A375 (cell line): ENCODE measurements at places on chromosomes 1 and 21. TPM values are rescaled to one million over a fixed set of nuclear protein-coding genes. Genes with fewer than 3 reads are reported as not detected.

The HPCAL4 gene
- 0.11 and 0.19 TPM in 2 replicates for total RNA-seq

The KRTAP10-10 gene
- total RNA-seq = not detected in 2 replicates

The SYT11 gene
- 18.9 and 20.1 TPM in 2 replicates for total RNA-seq

The HSPA6 gene
- total RNA-seq = 0.94 and 2.6 TPM in 2 replicates

The GJB5 gene
- total RNA-seq = not detected in 2 replicates

The SIM2 gene
- total RNA-seq = 0.19 and 0.23 TPM in 2 replicates

The GJB3 gene
- 11.8 and 13.5 TPM in 2 replicates for total RNA-seq

The SLC35F3 gene
- total RNA-seq = 4.0 and 5.4 TPM in 2 replicates

The OR10J1 gene
- not detected in 2 replicates for total RNA-seq

The TMEM54 gene
- 49.9 and 60.8 TPM in 2 replicates for total RNA-seq

The TSNAX gene
- 44.0 and 45.1 TPM in 2 replicates for total RNA-seq

The AMY1A gene
- not detected in 2 replicates for total RNA-seq

The TRIM67 gene
- under 0.01 TPM in 1 of 2 replicates, not detected in the other for total RNA-seq

The ZNF593OS gene
- total RNA-seq = 0.41 TPM in 1 of 2 replicates, not detected in the other

The FGR gene
- 0.05 TPM in 1 of 2 replicates, not detected in the other for total RNA-seq

The KCNJ6 gene
- total RNA-seq = 0.03 and 0.04 TPM in 2 replicates

The FHAD1 gene
- 0.16 and 0.30 TPM in 2 replicates for total RNA-seq

The LHX8 gene
- 1.3 and 2.3 TPM in 2 replicates for total RNA-seq

The MATN1 gene
- total RNA-seq = 0.45 and 0.91 TPM in 2 replicates

The RGS16 gene
- total RNA-seq = 11.6 and 16.3 TPM in 2 replicates

The CAPZB gene
- 70.0 and 78.5 TPM in 2 replicates for total RNA-seq

The OR2T35 gene
- not detected in 2 replicates for total RNA-seq

The CD84 gene
- total RNA-seq = not detected in 2 replicates

The CHI3L1 gene
- total RNA-seq = not detected in 2 replicates

The KRTAP19-3 gene
- total RNA-seq = not detected in 2 replicates

The RPTN gene
- not detected in 2 replicates for total RNA-seq

The CYP4Z1 gene
- not detected in 2 replicates for total RNA-seq
